Naive thymus-derived CD4-positive, alpha-beta T cell (primary cell): ENCODE measurements at places on chromosomes 5 and 9. TPM values are rescaled to one million over a fixed set of nuclear protein-coding genes. Genes with fewer than 3 reads are reported as not detected.
A peak's percentile ranks its signal among the peaks of the same experiment; 100 is the strongest.

DNA sequence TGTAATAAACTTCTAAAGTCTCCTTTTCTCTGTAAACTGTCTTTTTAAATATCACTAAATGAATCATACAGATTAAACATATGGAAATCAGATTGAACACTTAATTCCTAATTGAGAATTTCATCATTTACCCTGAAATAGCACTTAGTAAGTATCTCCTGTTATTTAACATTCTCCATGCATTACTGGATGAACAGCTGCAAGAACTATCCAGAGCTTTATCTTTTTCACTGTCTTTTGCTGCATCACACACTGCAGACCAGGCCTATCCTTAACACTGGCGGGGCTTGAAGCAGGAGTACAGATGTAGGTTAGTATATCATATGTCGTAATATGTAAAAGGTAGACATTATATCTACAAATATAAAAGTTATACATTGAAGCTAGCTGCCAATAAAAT lies 108.7 kb upstream of the EFNA5 start:
- DNase-seq = no peak

The CYSRT1 gene
- 0.46 TPM for total RNA-seq

DNA sequence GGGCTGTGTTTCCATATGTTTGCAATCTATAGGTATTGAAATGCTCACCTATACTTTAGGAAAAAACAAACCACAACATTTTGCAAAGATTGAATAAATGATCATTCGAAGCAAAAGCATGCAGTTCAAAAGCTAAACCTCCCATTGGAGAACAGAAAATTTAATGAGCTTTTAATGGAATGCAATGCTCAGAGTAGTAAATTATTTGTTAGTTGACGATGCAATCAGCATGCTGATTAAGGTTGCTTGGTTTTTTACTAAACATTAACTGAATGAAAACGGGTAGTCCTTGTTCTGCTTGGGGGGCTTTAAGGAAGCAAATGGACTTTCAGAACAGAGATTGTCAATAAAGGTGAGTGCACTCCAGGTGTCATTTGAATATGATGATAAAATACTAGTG lies 123.3 kb upstream of the TMEM161B start:
- no peak for DNase-seq

DNA sequence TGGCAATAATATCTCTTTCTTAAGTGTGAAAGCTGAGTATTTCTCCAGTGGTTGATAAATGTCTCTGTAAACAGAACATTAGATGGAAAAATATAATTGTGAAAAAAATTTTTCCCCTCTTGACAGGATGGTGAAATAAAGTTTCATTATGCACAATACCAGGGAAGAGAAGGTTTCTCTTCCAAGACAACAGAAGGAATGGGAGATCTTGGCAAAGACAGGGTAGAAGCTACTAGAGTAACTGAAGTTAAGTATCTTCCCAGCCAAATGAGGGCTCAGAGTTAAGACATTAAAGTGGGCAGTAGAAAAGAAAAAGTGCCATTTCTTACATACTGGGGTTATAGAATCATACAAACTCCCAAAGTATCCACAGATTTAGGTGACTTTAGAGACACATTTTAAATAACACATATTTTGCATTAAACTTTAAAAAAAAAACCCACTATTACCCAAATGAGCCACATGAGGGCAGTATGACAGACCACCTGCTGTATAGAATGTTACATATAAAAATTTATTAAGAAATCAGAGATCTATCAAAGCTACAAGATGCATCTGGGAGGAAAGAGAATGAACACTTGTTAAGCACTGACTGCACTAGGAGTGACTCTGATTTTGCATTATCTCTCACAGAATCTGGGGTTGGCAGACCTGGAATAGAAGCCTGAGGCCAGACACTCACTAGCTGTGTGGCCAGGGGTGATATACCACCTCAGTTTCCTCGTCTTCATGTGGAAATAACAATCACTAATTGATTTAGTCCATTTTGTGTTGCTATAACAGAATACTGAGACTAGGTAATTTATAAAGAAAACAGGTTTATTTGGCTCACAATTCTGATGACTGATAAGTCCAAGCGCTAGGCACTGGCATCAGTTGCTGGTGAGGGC lies 98.5 kb downstream of the ARSB start:
- no peak for DNase-seq

GRCh38 chr5:137078171-137078665 lies 420.9 kb downstream of the SPOCK1 start:
- no peak for DNase-seq

GRCh38 chr9:113577525-113578261 lies 114.2 kb downstream of the RGS3 start:
- DNase-seq = no peak

- no peak for DNase-seq
These were observed 10.6 kb upstream of the SH3RF2 start for GRCh38 chr5:145925803-145926202.

The FBP2 gene
- not detected for total RNA-seq

DNA sequence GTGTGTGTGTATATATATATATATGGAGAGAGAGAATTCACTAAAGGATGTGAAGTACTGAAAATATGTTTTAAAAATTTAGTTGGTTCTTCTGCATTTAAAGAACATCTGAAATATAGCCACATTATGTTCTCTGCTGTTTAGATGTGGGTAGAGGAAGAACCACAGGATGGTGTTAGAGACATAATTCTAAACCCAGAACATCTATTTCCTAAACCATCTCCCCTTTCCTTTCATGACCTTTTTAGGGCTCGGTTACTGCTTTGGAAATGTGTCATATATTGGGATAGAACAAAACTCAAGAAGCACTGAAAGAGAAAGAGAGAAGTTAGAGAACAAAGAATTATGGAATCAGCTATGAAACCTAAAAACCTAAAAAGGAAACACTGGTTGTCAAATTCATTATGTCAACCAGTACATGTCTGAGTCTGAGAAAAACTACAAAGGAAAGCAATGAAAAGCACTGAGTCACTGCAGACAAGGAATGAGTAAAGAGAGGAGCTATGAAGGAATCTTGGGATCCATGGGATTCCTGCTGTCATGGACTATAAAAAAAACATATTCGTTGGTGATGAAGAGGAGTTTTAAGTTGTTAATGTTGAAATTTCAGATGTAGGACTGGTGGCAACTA lies 28.4 kb downstream of the SLC12A2 start:
- no peak for DNase-seq

DNA sequence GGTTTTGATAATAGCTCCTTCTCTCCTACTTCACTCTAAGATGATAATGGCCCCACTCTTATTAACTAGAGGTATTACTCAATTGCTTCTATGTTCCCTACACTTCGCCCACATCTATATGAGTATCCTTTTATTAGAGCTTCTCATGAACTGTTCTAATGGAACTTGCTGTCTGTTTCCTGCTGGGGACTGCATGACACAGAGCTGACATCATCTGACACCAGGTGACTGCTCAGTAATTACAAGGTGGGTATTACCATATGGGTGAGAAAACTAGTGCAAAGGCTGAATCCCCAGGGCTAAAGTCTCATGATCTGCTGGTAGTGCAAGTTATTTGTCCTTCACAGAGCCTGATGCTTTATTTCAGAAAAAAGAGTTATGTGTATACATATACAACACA lies 146.2 kb upstream of the PLCXD3 start:
- DNase-seq = no peak

DNA sequence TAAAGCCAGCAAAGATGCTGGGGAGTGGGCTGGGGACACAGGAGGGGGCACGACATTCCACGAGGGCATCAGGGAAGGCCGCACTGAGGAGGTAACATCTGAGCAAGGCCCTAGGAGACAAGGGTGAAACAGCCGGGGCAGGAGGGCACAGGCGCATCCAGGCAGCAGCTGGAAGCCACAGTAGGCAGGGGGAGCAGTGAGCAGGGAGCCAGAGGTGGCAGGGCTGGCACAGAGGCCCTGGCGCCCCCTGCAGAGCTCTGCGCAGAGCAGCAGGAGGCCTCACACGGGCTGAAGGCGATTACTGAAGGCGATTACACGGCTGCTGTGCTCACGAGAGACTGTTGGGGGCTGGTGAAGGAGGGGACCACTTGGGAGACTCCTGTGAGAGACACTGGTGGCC lies 15.4 kb downstream of the LMAN2 start:
- peak; percentile 19 for DNase-seq

GRCh38 chr5:133396187-133396741 lies 216.1 kb downstream of the FSTL4 start:
- no peak for DNase-seq

The PCDHA5 gene
- not detected in 2 replicates for total RNA-seq

DNA sequence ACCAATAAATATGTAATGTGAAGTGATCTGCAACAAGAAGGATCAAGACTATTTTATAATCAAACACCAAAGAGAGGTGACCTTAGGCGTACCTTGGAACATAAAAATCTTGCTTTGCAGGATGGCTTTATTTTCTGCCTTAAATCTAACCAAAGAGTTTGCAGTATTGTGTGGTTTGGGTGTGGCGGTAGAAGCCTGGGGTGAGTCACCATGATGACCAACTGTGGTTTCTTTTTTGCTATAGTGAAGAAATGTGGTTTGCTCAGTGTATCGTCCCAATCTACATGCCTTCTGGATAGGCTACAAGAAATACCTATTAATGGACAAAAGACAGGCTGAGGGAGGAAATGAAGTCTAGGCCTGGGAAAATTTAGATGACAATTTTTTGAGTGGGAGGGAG lies 5.1 kb upstream of the CAST start:
- no peak for DNase-seq

- DNase-seq = no peak
These were observed 93.4 kb downstream of the ANKH start for GRCh38 chr5:14777932-14778791.

DNA sequence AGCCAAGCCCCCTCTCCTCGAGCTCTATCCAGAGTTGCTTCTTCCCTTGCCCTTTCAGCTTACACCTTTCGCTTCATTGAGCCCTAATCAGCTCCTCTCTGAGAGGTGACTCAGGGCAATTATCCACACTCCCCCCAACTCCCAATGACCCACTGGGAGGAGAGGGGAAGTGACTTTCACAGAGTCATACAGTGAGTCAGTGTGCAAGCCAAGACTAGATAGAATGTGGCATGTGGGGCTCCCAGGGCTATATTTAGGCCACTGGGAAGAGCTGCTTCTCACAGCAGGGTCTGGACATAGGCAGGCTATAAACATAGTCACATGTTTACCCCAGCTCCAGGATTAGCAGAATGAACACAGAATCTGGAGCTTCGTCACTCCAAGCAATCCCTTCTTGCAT lies 57.4 kb downstream of the NRG2 start:
- DNase-seq = no peak

The GCNT4 gene
- 36.4 TPM for total RNA-seq
